Thoracic aorta (tissue), 2 donors: ENCODE measurements at places on chromosomes 7 and 10.
A peak's percentile ranks its signal among the peaks of the same experiment; 100 is the strongest.

GRCh38 chr7:15308821-15309220 lies 253.0 kb downstream of the AGMO start:
- DNase-seq = no peak

GRCh38 chr7:40509287-40509996 lies 374.6 kb downstream of the SUGCT start:
- DNase-seq = no peak

GRCh38 chr7:11430841-11431240 lies 401.2 kb downstream of the THSD7A start:
- DNase-seq = no peak

- no peak for DNase-seq
Observed at GRCh38 chr7:70098133-70098561, 499.9 kb downstream of the AUTS2 start.

DNA sequence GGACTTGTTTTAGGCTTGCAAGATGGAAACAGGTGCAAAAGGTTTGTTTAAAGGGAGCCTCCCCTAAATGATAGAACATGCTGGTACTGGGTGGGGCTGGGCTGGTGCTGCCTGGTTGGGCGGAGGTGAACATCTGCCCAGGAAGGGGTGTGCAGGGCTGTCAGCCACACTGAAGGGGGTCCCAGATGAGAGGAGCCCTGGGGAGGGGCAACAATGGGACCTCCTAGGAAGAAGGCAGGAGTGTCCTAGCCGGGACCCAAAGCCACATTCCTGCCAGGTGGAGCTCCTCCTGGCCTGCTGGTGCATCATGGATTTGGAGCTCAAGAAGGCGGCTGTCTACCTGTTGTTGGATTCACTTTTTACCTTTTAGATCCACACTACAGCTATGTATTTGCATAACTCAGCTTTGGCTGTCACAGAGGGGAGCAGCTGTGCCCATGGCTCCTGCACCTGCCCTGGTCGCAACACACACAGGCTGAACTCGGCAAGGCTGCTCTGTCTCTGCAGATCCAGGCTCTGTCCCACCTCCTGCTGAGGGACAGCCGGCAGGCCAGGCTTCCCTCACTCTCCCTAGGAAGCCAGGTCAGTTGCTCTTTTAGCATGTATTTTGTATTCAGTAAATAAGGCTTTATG lies 59.9 kb downstream of the ADARB2 start:
- DNase-seq = no peak

DNA sequence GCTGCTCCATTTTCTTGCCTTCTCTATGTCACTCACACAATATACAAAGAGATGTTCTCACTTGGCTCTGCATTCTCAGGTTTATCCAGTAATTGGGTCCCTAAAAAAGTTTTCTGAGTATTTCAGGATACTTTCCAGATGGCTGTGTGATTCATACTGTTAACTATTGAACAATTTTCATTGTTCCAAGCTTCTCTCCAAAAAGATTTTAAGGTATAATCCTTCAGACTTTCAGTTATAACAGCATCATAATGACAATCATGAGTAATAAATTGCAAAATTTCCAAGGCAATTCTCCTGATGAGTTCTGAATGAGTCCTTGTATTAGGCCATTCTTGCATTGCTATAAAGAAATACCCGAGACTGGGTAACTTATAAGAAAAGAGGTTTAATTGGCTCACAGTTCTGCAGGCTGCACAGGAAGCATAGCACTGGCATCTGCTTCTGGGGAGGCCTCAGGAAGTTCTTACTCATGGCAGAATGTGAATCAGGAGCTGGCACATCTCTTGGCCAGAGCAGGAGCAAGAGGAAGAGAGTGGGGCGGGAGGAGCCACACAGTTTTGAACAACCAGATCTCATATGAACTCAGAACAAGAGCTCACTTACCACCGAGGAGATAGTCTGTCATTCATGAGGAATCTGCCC lies 148.1 kb downstream of the SLC16A9 start:
- DNase-seq = no peak

DNA sequence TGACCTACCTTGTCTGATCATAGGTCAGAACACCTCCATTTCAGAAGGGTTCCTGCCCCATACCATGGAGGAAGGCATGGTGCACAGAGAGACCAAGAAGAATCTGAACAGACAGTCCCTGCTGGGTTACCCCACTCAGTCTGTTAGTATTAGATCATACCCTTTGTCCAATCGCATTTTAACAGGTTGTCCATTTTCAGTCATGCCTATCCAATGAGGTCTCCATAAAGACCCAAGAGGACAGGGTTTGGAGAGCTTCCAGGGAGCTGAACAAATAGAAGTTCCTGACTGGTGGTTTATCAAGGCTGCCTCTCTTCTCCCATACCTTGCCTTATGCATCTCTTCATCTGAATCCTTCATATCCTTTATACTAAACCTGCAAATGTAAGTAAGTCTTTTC lies 21.2 kb upstream of the SLC16A12 start:
- DNase-seq = no peak

- DNase-seq = peak; percentile 90
Observed at GRCh38 chr7:229184-229964, 37.0 kb downstream of the FAM20C start.

DNA sequence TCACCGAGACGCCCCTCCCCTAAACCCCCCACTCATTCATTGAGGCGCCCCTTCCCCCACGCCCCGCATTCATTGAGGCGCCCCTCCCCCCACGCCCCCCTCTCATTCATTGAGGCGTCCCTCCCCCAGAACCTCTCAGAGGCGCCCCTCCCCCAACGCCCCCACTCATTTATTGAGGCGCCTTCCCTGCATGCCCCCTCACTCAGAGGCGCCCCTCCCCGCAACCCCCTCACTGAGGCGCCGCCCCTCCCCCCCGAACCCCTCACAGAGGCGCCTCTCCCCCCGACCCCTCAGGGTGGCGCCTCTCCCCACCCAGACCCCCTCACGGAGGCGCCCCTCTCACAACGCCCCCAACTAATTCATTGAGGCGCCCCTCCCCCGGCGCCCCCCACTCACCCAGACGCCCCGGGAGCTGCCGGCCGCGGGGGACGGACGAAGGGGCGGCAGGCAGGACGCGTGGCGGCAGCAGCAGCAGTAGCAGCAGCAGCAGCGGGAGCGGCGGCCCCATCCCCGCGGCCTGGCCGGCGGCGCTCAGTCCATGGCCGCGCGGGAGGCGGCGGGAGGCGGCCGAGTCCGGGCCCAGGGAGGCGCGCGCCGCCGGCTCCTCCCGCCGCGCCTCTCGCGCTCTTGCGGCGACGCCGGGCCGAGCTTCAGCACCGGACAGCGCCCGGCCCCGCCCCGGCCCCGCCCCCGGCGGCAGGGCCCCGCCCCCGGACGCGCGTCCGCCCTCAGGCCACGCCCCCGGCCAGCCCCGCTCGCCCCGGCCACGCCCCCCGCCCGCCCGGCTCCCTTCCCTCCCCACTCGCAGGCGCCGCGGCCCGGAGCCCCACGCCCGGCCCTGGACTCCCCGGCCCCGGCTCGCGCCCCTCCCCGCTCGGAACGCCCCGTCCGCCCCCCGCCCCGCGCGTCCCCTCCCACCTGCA lies at the start of gene PTPRN2:
Gene PTPRN2 (minus strand): TSS at position 662 of the 923 bp plus-strand sequence.
- DNase-seq = no peak

DNA sequence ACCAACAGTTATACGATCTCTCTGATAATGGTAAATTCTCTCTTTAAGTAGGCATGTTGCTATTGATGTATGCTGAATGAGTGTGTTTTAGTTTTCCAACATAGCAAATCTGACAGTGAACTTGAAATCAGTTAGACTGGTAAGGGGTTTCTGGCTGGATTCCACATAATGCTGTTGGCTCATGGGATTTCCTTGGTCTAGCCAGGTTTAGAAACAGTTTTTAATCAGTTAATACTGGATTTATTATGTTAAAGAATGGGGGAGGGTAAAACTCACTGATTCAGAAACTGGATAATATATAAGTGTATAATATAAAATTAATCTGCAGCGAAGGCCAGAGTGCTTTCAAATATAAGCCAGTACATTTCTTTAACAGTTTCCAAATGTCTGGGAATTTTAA lies 55.6 kb downstream of the PCDH15 start:
- DNase-seq = no peak

DNA sequence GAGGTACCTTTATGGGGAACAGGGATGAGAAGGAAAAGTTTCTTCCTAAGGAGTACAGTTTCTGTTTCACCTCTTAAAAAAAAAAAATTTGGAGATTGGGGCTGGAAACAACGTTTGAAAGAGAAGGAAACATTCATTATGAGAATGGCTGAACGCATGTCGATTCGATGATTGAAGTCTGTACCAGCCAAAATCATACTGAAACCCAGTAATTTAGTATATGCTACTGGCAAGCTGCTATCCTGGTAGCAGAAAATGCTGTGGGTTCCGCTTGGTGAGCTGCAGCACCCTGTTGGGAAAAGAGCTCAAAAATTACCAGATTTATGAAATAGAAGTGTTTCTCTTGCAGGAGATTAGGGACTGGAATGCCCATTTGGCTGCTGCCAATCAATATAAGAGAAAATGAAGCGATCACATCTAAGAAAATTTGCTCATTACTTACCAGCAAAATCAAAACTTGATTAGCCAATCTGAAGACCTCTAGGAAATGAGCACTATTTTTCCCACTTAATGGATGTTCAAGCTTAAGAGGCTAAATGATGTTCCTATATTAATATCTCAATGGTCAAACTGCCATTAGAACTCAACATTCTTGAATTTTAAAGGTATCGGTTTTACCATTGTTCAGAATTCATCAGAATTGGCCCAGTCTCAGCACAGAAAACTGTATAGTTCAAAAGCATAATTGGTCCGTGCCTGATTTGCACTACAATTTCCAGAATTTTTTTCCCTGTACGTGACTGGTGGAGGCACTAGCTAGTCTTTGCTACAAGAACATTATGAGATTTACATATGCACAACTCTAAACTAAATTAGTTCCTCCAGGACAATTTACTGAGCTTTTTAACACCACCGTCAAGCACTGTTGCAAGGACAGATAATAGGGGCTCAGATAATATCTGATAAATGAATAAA lies 1.2 kb upstream of the ITGB1 start:
- DNase-seq = no peak

GRCh38 chr7:71595176-71595575 lies 463.2 kb downstream of the GALNT17 start:
- no peak for DNase-seq

GRCh38 chr7:2037301-2037807 lies 195.4 kb downstream of the MAD1L1 start:
- DNase-seq = no peak

DNA sequence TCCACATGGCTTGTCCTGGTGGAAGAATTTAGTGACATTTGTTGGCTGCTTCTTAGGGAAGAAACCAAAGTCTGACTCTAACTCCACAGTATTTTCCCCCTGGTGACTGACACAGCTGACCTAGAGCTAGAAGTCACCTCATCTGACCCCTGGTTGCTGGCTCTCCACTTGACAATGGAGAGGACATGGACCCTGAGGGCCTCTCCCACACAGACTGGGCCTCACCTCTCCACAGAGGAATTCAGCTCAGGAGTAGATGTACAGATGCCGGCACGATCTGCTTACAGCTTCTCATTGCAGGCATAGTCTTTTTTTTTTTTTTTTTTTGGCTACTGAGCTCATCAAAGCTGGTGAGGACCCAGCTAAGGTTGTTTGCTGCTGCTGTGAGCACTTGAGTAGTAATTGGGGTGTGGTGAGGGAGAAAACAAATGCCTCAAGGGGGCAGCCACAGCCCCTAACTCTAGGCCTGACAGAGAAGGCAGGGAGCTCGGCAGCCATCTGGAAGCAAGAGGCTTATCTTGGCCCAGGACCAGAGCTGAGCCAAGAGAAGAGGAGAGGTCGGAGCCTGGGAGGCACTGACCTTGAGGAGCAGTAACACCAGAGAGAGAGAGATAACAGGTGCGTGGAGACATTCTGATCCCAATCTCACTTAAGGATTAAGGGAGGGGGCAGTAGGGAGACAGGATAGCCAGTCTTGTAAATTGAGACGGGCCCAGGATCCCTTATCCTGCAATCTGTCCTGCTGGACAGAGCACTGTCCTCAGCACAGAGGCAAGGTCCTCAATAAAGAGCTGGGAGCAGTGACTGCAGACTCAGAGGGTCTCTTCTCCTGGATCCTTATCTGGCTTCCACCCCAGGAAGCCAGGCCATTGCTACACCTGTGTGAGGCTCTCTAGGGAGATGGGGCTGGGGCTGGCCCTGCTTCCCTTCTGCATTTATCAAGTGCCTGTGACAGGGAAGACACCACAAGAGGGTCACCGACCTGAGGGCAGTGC lies 9.4 kb downstream of the PRSS58 start:
- no peak for DNase-seq

GRCh38 chr7:131546583-131547141 lies 9.8 kb downstream of the PODXL start:
- DNase-seq = no peak

DNA sequence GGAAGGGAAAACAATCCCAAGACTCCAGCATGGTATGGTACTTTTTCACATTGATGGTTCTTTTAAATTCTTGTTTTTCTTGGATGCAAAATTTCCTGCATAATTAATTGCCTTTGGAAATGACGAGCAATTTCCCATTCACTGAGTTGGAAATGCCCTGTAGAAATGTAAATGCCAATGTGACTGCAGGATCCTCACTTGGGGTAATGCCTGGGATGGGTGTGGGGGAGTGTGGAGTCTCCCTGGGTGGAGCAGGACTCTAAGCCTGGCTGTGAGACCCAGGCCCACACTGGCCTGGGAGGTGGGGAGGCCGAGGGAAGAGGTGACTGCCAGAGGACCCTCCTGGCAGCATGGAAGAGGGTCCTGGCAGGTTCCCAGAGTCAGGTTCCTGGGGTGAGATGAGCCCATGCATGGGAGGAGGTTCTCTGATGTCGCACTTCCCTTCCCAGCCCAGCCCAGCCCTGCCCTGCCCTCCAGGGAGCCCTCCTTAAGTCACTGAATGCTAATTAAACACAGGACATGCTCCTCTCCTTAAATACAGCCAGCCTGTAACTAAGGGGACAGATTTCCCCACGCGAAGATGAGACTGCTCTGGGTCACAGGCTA lies 157.9 kb downstream of the GFRA1 start:
- DNase-seq = no peak

DNA sequence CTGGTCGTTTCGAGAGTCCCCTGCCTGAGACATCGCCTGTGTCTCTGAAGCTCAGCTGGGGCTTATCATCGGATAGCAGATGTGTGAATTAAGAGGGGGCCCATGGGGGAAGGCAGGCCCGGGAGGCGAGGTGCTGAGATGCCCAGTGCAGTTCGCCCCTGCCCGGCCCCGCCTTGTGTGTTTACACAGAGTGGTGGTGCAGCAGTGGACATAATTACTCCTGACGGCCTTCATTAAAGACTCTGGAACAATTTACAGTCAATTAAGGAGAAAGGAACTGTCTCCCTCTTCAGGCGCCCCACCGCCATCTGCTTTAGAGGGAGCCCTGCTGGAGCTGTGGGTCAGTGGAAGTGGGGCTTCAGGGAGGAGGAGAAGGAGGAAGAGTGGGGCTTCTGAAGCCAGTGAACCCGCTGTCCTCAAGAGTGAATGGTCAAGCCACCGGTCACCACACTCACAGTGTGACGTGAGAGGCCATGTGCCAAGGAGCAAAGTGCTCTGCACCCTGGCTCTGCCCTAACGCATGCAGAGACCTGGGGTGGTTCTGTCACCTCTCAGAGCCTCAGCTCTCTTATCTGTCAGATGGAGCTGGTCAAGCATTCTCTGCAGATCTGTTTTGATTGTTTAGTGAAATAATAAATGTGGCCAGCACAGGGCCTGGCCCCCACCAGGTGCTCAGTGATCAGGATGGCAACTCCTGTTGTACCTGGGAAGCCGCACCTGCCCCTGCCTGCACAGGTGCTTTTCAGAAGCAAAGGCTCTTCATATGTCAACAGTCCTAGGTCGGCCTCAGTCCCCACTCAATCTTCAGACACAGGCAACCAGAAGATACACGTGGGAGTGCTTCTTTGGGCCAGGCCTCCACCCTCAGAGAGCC lies 65.6 kb downstream of the CDH23 start:
- DNase-seq = no peak
